Left hindlimb (tissue), 1 donor: ENCODE measurements at places on chromosomes 12 and 14.

- no peak for DNase-seq
Measured at GRCh38 chr12:1978078-1978862, 26.0 kb downstream of the DCP1B start.

DNA sequence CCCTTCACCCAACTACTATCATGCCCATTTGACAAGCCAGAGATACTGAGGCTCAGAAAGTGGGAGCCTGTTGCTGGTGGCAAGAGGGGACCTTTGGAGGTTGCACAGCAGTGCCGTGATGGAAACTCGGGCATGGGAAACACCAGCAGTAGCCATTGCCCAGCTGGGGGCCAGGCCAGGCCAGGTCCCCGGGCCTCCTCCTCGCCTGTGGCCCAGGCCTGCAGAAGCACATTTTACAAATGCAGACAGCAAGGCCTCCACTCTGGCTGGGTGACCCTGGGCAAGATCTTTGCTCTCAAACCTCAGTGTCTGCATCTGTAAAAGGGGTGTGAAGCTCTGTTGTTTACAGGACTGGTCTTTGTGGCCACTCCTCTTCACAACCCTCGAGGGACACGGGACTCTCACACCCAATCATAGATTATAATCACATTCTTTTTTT is 4.5 kb upstream of the SH2B3 start:
- DNase-seq: no peak

- DNase-seq: no peak
Measured at GRCh38 chr12:153080-153746, 60.7 kb downstream of the SLC6A12 start.

DNA sequence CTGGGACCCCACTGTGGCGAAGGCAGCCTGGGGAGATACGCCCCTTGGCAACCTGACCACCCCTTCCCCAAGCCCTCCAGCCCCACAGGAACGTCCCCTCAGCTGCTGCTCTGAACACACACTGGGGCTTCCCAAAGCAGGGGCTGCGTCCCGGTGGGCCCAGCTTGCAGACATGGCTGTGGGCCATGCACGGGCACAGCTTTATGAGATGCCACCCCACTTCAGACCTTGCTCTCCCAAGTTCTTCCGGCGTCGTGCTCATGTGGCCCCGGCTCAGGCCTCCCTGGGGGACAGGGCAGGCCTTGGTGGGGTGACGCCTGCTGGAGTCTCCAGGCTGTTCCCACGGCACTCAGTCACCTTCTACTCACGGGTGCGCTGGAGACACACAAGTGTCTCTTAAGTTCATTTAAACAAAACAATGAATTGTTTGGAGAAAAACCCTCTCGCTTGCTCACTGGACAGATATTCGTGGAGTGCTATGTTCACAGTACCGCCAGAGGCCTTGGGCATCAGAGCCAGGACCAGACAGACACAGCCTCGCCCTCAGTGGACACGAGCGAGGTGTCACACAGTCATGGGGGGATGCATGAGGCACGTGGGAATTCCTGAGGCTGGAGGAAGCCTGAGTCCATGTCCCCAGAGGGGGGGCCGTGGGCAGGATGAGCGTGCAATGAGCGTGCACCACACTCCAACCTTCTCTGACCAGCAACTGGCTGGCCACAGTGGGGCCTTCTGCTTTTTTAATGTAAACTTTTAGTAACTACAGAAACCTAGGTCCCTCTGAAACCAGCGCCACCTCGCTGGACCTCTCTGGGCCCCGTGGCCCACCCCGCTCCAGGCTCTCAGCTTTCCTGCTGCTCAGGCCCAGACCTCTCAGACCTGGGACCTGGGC is 4.3 kb downstream of the GALNT9 start:
- no peak for DNase-seq

- no peak for DNase-seq
Measured at GRCh38 chr12:75058228-75058627, 151.4 kb downstream of the KCNC2 start.

GRCh38 chr12:18975933-18976332 is 153.6 kb upstream of the PLEKHA5 start:
- no peak for DNase-seq

DNA sequence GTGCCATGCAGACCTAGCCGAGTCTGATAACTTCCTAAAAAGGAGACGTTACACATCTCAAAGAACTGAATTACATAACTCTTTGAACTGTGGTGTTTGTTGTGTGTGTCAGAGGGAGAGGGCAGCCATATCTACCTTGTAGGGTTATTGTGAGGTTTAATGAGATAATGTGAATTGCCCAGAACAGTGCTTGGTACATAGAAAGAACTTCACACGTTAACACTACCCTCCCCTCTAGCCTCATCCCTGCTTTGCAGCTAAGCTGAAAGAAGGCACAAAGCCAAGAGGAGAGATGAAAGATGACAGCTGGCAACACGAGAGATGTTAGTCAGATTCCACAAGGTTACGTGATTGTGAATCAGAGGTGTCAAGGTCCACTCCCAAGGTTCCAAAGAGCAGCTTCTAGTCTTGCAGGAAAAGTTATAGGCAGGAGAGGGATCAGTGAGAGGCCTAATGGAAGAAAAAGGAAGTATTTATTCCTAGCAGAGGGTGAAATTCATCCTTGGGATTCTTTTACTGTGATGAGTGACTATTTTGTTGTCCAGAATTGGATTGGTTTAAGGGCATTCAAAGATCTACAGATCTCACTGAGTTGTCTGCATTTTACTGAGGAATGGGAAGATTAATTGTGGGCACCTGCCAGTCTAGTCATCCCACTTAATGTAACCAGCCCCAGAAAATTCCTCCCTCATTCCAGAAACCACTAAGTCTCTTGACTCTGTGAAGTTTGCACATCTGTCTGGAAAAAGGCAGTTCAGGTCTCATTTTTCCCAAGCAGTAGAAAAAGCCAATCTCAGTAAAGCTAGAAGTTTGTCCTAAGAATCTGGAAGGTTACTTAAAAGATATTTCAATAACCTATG is 25.9 kb upstream of the WNK1 start:
- no peak for DNase-seq

DNA sequence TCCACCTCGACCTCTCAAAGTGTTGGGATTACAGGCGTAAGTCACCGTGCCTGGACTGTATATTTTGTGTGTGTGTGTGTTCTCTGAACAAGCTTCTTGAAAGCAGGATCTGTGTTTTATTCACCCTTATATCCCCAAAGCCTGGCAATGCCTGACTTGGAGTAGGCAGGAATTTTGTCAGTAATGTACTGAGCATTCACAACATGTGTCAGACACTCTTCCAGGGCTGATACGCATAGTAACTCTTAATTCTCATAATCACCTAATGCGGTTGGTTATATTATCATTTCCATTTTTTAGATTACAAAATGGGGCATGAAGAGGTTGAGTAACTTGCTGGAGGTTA is 50.4 kb upstream of the PLEKHG3 start:
- DNase-seq: no peak

DNA sequence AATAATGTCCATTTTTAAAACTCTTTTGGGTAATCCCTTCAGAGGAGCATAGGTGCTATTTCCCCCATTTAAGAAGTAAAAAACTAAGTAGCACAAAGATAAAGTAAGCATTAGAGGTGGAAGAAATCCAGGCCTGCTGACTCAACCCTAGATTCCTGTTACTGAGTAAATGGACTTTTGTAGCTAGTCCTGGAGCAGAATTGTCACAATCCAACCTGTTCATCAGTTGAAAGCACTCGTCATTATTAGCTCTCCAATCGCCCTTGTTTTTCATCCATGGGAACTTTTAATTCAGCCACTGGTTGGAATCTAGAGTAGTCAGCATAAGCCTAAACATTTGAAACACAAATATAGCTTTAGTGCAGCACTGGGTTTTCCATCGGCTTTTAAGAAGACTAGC is 139.5 kb upstream of the AMIGO2 start:
- no peak for DNase-seq

DNA sequence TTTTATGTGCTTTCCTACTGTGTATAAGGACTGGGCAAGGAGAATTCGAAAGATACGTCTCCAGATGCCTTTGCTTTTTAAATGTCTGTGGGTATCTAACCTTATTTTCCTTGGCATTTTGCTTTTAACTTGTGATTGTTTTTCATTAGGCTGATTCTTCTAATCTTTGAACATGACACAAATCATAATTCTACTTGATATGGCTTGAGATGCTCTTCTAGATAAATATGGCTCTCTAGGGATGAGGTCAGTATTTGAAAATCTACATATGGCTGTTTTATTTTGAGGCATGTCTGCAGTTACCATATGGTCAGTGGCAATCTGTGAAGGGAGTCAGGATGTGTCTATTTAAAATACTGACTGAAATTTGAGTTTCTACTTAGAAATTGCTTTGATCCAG is 139.2 kb downstream of the SLC2A13 start:
- no peak for DNase-seq

DNA sequence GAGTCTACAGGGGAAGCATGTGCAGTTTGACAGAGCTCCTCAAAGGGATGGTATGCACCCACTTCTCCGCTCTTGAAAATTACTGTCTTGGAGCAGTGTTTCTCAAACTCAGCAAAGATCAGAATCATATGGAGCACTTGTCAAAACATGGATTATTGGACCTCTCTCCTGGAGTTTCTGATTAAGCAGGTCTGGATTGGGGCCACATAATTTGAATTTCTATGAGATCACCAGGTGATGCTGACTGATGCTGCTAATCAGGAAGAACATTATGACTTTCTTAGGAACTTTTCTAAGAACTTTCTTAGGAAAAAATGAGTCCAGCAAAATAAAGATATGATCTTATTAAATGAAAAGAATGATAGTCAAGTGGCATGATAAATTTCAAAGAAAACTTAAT is 144.3 kb downstream of the CPNE8 start:
- DNase-seq: no peak
